Hematopoietic multipotent progenitor cell treated with erythropoietin and hydrocortisone succinate and interleukin-3 and kit ligand, for 4 days (in vitro differentiated cells): ENCODE measurements at places on chromosomes 6 and 20.

- DNase-seq = no peak
These were observed 174.5 kb downstream of the LINC00237 start for GRCh38 chr20:20931632-20932031.

- no peak for DNase-seq
These were observed 86.1 kb downstream of the FOXC1 start for GRCh38 chr6:1695546-1696462.

DNA sequence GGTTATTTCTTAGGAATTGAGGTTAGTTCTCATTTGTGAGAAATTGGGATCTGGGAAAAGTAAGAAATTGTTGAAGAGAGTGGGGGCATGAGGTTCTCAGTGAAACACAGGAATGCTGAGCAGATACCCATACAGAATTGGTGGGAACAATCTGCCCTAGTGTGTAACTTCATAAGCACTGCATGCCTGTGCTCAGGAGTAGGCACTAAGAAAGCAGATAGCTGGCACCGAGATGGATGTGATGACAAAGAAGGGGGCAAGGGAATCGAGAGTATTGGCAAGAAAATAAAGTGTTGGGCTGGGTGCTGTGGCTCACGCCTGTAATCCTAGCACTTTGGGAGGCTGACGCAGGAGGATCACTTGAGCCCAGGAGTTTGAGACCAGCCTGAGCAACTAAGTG is 4.0 kb downstream of the SLC17A5 start:
- DNase-seq = no peak

GRCh38 chr6:118667988-118668387 is 16.6 kb upstream of the CEP85L start:
- DNase-seq = no peak

GRCh38 chr20:53736757-53737395 is 143.2 kb upstream of the ZNF217 start:
- peak; percentile 74 for DNase-seq

DNA sequence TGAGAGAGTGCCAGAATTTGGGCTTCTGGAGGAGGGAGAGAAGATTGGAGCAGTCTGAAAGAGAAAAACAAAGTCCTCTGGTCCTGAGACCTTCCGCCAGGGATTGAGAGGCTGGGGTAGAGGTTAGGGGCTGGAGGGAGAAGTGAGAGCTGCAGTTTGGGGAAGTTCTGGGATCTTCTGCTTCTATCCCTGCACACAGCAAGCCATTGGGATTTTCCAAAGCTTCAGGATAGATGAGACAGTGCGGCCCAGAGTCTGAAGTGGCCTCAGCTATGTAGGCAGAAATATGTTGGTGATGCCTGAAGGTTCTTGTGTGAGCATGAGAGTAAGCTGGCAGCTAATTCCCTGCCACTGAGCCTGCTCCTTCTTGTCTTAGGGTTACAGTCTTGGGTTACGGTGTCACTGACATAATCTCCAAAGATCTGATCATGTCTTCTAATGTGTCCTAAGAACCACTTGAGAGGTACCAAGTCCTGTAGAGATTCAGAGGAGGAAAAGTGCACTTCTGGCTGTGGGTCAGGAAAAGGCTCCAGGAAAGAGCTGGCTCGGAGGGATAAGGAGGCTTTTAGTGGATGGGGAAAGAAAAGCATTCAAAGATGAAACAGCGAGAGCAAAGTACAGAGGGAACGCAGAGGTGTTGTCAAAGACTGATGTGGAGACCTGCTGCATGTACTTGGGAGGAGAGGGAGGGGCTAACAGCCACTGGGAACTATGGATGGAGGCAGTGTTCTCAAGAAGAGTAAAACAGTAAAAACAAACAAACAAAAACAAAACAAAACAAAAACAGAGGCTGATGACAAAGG is 131.1 kb upstream of the MYLIP start:
- DNase-seq = no peak

GRCh38 chr6:79842376-79843040 is 104.8 kb downstream of the ELOVL4 start:
- no peak for DNase-seq

DNA sequence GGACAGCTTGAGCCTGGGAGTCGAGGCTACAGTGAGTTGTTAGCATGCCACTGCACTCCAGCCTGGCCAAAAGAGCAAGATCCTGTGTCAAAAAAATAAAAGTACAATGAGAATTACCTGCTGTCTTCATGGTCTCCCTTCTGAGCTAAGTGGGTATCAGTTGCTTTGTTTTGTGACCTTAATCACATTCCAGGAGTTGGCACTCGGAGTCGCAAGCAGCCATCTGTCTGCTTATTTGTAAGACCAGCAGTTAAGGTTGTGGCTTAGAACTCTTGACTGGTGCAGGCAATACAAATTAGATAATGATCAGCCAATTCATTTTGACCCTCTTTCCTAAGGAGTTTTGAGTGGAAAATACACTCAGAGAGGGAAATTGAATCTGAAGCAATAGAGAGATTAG is 114.0 kb downstream of the MYO6 start:
- DNase-seq = no peak

DNA sequence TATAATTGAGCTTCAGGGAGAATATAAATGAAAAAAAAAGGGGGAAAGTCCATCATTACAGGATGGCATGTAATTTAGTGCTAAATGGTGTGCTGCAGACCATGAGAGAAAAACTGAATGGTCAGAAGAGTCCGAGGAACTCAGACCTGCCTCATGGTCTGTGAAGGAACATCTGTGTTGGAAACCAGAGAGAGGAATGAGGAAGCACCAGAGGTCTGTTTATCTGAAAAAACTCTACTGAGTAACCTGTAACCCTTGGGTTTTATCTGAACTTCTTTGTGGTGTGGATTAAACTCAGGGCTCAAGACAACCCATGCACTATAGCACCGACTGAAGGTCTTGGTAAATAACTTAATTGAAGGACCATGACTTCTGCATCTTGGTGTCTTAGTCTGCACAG is 108.1 kb downstream of the RNF144B start:
- no peak for DNase-seq

DNA sequence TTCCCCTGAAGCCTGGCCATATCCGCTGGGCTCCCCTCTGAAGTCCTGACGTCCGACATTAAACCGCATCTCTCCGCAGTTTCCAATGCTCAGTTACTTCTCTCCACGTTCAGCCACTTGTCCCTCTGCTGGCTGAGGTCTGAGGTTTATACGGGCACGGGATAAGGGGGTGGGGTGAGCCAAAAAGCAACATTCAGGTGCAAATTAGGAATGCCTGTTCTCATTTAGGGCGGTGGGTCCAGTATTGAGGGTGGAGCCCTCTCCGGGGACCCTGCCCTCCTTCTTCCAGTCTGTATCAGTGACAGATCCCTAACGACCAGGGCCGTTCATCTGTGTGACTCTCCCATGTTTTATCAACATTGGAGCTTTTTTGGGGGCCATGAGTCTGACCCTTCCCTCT is 1454.4 kb downstream of the HACE1 start:
- DNase-seq = no peak

GRCh38 chr6:85463621-85464259 is 13.9 kb downstream of the NT5E start:
- no peak for DNase-seq

- DNase-seq = no peak
These were observed 132.7 kb upstream of the SLC22A16 start for GRCh38 chr6:110609101-110609500.

- DNase-seq = no peak
These were observed 45.2 kb upstream of the NT5E start for GRCh38 chr6:85404564-85405174.

GRCh38 chr6:149691201-149691600 is 26.7 kb downstream of the LATS1 start:
- DNase-seq = no peak

GRCh38 chr20:61963149-61963548 is 102.5 kb downstream of the TAF4 start:
- DNase-seq = no peak

- peak; percentile 41 for DNase-seq
These were observed 1.0 kb upstream of the SPATA2 start for GRCh38 chr20:49916146-49917002.

DNA sequence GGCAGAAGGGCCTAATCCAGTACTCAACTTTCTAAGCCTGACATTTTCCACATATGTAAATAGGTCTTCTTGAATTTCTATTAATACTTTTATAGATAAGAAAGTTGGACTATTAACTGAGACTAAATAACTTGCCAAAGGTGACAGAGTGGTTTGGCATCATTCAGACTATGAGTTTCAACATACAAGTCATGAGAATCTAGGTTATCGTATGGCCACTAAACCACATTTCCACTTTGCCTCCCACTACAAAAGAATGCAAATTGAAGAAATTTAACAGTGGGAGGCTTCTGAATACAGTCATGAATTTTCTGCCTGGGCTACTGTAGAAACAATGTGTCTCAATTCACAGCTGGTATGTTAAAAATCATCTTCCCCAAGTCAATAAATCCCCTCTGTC is 531.0 kb upstream of the AGPAT4 start:
- no peak for DNase-seq

- DNase-seq = no peak
These were observed 470.4 kb downstream of the TFAP2B start for GRCh38 chr6:51289041-51289440.

GRCh38 chr6:157961832-157962575 is 19.7 kb upstream of the SYNJ2 start:
- DNase-seq = no peak

- DNase-seq = no peak
These were observed 191.4 kb upstream of the CDYL start for GRCh38 chr6:4584801-4585200.

- DNase-seq = no peak
These were observed 200.1 kb downstream of the PREX1 start for GRCh38 chr20:48627737-48628128.

GRCh38 chr6:81689580-81689979 is 62.9 kb downstream of the TENT5A start:
- DNase-seq = no peak

GRCh38 chr20:25089662-25090061 is 7.7 kb upstream of the VSX1 start:
- no peak for DNase-seq

GRCh38 chr20:621125-621756 is 11.1 kb upstream of the TCF15 start:
- DNase-seq = no peak

- no peak for DNase-seq
These were observed 15.0 kb downstream of the ALDH8A1 start for GRCh38 chr6:134934793-134935485.
